ENCODE measurements at places on chromosomes 13 and 19.

DNA sequence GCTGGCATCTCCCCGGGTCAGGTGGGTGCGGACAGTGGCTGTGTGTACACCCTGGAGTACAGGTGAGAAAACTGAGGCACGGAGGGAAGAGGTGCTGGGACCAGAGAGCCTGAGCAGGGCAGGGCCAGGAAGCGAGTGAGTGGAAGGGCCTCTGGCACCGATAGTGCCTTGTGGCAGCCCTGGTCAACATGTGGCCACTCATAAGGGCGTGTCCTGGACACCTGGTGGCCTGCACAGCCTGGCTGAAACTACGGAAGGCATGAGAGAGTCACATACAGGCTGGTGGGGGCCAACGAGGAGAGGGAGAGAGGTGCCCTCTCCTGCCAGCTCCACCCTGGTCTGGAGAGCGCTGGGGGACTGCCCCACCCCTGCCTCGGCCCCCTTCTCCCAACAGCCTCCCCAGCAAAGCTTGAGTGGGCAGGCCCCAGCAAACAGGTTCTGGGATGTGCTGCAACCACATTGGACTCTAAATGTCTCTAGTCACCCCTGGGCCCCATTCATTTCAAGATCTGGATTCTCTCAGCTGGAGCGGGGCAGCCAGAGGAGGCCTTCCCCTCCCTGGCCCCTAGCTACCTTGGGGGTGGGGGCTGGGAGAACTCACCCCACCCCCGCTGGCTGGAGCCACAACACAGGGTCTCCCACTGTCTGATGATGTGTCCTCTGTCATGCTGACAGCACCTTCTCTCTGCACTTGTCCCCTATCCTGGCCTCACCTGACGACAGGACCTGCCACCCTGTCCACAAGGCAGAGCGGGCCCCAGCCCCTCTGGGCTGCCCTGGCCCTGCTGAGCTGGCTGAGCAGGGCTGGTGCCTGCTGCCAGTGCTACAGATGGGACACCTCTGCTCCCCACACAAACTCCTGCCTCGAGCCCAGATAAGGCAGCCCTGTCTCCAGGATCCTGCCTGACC lies 5.8 kb downstream of the CBARP start:
- no peak for DNase-seq

GRCh38 chr13:45413826-45414307 lies 4.3 kb downstream of the SLC25A30 start:
- DNase-seq: no peak

DNA sequence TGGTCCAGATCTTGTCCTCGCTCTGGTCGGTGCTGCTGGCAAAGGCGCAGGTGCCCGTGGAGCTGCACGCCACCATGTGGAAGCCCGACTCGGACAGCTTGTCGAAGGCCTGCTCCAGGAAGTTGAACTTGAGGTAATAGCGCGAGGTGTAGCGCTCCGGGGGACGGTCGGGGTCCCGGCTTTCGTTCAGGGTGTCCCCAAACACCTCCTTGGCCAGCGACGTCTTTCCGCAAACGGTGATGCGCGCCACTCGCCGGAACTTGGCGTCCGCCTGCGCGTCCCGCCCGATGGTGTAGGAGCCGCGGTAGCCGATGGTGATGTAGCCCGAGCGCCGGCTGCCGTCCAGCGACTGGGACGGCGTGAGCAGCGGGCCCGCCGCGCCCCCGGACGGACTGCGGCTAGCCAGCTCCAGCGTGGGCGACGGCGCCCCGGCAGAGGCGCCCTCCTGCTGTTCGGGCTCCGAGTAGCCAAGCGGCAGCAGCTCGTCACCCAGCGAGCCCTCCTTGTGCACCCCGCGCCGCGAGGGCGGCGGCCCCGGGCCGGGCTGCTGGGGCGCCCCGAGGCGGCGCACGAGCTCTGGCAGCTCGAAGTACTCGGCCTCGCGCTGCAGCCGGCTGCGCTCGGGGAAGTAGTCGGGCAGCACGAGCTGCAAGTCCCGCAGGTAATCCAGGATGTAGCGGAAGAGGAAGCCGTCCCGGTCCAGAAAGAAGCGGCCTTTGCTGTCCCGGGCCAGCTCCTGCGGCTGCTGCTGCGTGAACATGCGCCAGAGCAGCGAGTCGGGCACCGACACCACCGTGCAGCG lies 801 bp downstream of the KCTD12 start:
- peak; percentile 31 for DNase-seq

- DNase-seq: no peak
Observed at GRCh38 chr19:17686592-17687024, 1.5 kb downstream of the UNC13A start.

GRCh38 chr13:33891196-33891742 lies 73.3 kb downstream of the RFC3 start:
- no peak for DNase-seq

GRCh38 chr13:27379694-27380641 lies 44.5 kb upstream of the GTF3A start:
- peak; percentile 34 for DNase-seq

GRCh38 chr13:24161010-24161775 lies 673 bp downstream of the SPATA13 start:
- peak; percentile 30 for DNase-seq

GRCh38 chr19:3778899-3779723 lies 7.1 kb downstream of the MATK start:
- DNase-seq: no peak

DNA sequence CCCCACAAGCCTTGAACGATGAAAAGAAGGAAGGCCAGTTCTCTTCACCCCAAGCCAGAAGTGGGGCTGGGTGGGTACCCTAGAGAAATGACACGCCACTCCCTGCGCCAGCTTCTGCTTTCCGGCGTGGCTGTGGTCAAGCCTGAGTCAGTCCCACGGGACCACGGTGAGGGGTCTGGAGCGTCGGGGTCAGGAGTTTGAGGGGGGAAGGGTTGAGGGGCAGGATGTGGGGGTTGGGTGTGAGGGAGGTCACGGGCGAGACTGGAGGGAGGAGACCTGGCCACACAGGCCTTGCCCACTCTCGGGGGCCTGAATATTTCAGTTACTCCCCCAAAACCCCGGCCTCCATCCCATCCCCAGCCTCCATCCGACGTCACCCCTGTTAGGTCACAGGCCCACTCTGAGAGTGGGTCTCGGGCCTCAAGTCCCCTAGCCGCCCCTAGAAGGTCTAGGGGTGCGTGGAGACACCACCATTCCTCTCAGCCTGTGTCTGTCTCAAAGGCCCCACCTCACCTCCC lies 500 bp upstream of the IFI30 start:
- no peak for DNase-seq

- no peak for DNase-seq
Observed at GRCh38 chr13:66210677-66211076, 1019.5 kb downstream of the PCDH9 start.

- DNase-seq: no peak
Observed at GRCh38 chr13:40432018-40432978, 234.1 kb downstream of the FOXO1 start.

DNA sequence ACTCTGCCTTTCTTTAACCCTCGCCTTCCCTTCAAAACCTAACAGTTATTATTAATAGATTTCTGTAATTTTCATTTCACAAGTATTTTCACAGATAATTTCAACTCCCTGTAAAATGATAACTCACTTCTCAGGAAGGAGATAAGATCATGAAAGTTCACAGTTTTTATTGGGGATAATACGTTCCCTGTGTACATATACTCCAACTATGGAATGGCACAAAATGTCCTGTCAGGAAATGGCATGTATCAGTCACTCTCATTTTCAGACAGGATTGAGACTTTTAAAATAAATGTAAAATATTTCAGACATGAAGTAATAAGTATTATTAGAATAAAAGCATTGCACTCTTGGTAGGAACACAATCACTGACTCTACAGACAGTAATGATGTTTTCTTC lies 932 bp upstream of the TRAPPC2B start:
- no peak for DNase-seq

GRCh38 chr19:29006057-29006735 lies 206.8 kb downstream of the UQCRFS1 start:
- DNase-seq: no peak

DNA sequence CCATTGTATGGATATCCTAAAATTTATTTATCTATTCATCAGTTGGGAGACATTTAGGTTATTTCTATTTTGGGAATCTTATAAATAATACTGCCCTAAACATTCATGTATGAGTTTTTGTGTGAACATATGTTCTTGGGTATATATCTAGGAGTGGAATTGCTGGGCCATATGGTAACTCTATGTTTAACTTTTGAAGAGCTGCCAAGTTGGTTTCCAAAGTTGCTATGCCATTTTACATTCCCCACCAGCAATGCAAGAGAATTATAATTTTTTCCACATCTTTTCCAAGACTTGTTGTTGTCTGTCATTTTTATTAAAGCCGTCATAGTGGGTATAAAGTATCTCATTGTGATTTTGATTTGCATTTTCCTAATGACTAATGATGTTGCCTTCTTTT lies 48.2 kb upstream of the CALM3 start:
- no peak for DNase-seq

DNA sequence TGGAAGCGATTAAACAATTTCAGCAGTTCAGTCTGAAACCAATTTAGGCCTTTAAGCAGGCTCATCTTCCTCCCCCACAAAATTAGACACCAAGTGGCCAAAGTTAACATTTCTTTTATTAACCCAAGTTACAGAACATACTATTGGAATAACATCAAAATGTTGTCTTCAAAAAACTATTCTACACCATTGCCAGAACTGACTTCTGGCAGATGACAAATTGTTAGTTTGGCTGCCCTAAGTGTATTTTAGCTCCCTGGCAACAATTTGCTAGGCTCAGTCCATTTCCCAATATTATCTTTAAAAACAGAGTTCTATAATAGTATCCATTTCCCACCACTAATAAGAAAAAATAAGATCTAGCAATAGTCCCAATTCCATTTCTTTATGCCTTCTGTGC lies 107.8 kb downstream of the SGCG start:
- no peak for DNase-seq

- no peak for DNase-seq
Observed at GRCh38 chr19:55087542-55087901, 11.9 kb downstream of the EPS8L1 start.

DNA sequence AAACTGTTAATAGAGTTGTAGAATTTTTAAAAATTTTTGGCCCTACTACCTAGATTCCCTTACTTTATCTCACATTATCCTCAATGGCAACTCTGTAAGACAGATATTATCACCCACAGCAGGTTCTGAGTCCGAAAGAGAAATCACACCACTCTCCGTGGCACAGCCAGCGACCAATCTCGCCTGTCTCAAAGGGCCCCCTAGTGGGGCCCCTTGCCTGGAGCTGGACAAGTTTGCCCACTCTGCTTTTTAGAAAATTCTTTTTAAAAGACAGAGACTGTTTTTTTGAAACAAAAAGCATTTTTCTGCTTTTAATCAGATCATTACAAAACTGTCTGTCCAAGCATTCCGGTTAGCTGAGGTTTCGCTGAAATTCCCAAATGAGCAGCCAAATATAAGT lies 21.7 kb downstream of the PHF11 start:
- no peak for DNase-seq

DNA sequence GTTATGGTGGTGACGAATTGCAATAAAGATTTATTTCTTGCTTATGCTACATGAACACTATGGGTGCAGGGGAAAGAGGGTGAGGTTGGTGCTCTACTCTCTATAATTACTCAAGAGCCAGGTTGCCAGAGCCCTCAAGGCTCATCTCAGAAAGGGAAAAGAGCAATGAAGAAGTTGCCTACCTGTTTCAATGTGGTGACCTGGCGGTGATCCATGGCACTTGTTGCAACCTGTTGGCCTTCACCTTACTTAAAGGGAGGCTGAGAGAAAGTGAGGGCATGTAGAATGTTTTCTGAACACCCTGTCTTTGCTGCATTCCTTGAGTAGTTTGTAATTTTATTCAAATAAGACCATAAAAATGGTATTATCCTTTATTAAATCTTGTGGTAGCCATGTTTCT lies 394.4 kb downstream of the GPC6 start:
- DNase-seq: no peak

GRCh38 chr19:44988896-44989556 lies 12.2 kb upstream of the RELB start:
- DNase-seq: peak; percentile 83

GRCh38 chr13:92682832-92683517 lies 543.6 kb upstream of the GPC6 start:
- no peak for DNase-seq

GRCh38 chr19:6861683-6862286 lies 25.6 kb upstream of the ADGRE1 start:
- no peak for DNase-seq

GRCh38 chr13:44969551-44970484 lies 19.5 kb downstream of the NUFIP1 start:
- no peak for DNase-seq

DNA sequence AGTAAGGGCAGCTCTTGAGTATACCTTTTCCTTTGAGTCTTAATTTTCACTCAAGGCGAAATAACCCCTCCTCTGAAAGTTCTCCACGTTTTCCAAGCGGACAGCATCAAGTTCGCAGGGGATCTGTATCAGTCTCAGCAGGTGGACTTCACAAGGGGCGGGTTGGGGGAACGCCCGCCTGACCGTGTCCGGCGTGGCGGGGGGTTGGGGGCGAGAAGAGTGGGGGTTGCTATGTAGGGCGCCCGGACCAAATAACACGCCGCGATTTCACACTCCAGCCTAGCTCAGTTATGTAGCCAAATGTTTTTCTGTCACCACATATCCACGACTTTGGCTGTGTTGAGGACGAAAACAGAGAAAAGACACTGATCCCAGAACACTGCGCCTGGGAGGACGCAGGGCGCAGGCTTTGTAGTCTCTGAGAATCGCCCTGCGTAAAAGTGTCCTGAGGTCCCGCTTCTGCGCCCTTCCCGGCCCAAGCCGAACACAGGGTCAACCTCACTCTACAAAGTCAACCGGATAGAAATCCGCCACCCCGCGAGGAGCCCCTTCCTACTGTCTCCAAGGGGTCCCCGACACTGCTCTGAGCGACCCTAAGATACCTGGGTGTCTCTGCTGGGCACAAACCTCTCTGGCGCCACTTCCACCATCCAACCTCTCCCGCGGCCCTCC lies 524 bp downstream of the RUBCNL start:
- no peak for DNase-seq

- no peak for DNase-seq
Observed at GRCh38 chr13:32045982-32046785, 14.6 kb downstream of the FRY start.

DNA sequence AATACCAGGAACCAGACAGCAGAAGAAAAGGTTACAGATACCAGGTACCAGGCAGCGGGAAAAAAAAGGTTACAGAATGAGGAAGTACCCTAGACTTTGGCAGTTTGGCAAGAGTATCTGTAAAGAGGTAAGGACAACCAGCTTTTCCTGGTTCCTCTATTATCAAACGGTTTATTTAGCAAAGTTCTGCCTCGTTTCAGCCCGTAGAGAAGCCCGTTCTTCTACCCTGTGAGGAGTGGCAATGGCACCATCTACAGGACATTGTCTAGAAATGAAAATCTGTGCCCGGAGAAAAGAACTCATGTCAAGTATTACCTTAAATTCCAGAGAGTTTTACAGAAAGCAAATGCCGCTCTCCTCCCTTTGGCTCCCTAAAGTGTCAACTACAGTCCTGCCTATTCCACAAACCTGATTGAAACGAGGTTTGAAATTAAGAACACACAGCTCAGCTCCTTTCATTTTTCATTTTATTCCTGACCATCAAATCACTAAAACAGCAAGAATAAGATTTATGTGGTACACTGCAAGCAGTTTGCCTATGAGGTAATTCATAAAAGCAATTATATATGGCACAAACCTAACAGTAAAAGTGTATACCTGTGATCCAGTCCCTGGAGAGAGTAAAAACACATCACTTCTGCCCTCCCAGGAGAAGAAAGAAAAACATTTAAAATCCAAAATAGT lies 226.3 kb downstream of the SLC7A1 start:
- no peak for DNase-seq

GRCh38 chr19:17739121-17739875 lies 12.0 kb upstream of the FCHO1 start:
- no peak for DNase-seq

- DNase-seq: no peak
Observed at GRCh38 chr13:113421673-113422270, 31.5 kb downstream of the ADPRHL1 start.

Data from GM19239 (cell line).